Activated CD4-positive, CD25-positive, alpha-beta regulatory T cell (primary cell): ENCODE measurements at places on chromosomes 7 and 10.

- no peak for DNase-seq
These were observed 153.9 kb downstream of the BMPER start for GRCh38 chr7:34059136-34059828.

- DNase-seq: no peak
These were observed 320.4 kb downstream of the KCNMA1 start for GRCh38 chr10:77317221-77317620.

- no peak for DNase-seq
These were observed 15.2 kb downstream of the TMEM176B start for GRCh38 chr7:150784954-150785353.

DNA sequence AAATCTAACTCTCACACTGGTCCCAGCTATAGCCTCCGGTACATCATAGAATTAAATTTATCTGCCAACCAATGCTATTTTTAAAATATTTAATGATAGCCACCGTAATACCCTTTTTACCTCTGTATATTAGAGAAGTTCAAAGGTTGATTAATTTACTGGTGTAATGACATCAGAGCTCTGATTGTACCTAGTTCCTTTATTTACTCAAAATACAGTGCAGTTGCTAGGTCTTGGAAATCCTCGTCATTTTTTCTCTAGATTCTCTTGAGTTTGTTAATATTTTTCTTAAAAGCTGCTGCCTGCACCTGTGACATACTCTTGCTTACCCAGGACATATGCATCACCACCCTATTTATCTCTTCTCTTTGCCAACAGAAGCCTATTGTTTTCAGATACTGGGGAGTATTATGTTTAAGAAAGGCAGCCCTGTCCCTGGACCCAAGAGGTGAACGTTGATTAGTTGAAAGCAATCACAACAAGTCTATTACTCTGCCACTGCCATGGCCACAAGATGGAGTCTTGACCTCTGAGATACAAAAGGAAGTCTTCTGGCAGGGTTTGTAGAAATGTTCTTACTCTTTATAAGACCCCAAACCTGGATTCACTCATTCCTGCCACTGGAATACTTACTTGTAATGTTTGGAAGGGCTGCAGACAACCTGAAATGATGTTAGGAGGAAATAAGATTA is 25.6 kb upstream of the TMEM26 start:
- no peak for DNase-seq

- DNase-seq: no peak
These were observed 54.5 kb downstream of the GLRX3 start for GRCh38 chr10:130190737-130191115.

DNA sequence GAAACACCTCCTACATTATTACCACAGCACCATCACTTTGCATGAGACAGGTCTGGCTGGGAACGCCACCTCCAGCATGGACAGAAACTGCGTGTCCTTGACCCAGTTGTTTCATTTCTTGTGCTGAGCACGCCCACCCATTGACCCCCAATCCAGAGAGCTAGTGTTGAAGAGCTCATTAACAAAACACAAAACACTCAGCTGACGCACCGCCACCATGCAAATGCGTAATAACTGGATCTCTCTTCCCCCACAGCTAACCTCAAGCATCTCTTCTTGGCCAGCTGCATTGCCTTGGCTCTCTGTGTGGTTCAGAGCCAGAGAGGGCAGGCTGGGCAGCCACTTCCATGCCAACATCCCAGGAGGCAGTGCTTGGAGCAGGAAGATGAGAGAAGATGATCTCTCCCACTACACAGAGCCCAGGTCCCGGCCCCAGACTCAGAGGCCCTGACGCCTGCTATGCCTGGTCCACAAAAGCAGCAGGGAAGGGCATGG is 173.5 kb downstream of the PLXNA4 start:
- no peak for DNase-seq

- no peak for DNase-seq
These were observed 5.4 kb upstream of the TNS3 start for GRCh38 chr7:47587351-47587750.

DNA sequence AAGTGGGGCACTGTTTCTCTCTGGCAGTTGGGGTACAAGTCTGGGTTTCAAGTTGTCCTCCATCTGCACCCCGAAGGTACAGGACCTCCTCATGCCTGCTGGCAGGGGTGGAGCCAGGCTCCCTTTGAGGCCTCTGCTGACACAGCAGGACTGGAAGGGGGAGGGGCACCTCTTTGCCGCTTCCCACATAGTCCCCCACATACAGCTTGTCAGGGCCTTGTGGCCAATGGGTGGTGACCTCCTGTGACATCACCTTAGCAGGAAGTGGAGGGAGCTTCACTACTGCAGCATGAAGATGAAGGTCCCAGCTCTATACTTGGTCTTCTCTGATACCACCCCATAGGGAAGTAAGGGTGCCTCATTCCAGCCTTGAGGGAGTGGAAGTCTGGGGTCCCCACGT is 167.8 kb downstream of the RAMP3 start:
- DNase-seq: no peak

GRCh38 chr7:128381161-128381821 is 19.8 kb upstream of the PRRT4 start:
- no peak for DNase-seq

DNA sequence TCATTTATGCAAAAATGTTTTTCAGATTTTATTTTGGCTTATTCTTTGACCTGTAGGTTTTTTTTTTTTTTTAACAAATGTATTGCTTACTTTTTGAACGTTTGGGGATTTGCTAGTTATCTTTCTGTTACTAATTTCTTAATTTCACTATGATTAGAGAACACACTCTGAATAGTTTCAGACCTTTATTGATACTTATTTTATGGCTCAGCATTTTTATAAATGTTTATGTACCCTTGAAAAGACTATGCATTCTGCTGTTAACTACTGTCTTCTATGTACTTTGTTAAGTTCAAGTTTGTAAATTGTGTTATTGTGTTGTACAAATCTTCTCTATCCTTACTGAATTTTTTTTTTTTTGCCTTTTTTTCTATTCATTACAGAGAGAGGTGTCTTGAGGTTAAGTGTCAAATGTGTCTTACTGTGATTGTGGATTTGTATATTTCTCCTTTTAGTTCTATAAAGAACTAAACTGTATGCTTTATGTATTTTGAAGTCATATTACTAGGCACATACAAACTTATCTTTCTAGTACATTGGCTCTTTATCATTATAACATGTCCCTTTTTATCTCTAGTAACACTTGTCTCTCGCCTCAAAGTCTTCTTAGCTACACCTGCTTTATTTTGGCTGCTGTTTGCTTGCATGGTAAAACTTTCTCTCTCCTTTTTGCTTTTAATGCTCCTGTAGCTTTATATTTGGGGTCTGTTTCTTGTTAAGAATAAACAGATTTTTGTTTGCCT is 8.1 kb downstream of the MKLN1 start:
- no peak for DNase-seq

DNA sequence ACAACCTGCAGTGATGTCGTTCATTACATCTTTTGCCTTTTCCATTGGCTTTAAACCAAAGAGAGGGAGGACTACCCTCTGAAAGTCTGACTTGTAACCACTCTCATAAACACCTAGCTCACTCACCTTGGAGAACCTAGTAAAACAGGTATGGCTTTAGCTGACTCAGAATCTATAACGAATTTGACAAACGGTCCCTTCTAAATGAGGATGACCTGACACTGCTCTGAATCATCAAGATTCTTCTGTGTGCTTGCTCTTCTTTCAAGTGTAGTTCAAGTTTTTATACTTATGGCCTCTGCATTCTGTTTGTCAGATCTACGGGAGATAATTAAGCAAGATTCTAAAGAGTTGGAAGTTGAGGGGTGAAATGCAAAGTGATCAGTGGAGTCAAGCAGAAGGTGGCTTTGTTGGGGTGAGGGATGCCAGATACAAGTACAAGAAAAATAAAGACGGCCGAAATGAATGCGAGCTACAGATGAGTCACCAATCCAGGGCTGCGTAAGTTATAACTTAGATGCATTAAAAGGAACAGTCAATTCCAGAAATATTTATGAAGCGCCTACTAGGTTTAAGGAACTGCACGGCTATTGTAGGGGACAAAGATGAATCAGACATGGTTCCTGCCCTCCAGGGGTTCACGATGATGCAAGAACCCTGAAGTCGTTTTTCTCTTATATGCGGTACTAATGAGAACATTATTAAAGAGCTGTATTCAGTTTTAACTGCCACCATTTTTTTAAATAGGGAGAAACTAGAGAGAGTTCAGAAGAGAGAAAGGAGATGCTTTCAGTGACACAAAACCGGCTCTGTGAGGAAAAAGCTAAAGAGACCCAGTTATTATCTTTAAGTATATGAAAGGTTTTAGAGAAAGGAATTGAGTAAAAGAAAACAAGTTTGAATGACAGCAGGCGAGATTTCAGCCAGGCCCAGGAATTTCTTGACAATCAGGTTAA is 6.5 kb downstream of the HIPK2 start:
- no peak for DNase-seq

GRCh38 chr10:74179111-74179710 is 28.2 kb downstream of the ADK start:
- no peak for DNase-seq

- no peak for DNase-seq
These were observed 110.9 kb upstream of the FAM180A start for GRCh38 chr7:135859538-135859937.

- DNase-seq: no peak
These were observed 479.8 kb upstream of the MKI67 start for GRCh38 chr10:128606055-128606454.

- no peak for DNase-seq
These were observed 125.6 kb downstream of the SEMA3A start for GRCh38 chr7:84069033-84069432.

DNA sequence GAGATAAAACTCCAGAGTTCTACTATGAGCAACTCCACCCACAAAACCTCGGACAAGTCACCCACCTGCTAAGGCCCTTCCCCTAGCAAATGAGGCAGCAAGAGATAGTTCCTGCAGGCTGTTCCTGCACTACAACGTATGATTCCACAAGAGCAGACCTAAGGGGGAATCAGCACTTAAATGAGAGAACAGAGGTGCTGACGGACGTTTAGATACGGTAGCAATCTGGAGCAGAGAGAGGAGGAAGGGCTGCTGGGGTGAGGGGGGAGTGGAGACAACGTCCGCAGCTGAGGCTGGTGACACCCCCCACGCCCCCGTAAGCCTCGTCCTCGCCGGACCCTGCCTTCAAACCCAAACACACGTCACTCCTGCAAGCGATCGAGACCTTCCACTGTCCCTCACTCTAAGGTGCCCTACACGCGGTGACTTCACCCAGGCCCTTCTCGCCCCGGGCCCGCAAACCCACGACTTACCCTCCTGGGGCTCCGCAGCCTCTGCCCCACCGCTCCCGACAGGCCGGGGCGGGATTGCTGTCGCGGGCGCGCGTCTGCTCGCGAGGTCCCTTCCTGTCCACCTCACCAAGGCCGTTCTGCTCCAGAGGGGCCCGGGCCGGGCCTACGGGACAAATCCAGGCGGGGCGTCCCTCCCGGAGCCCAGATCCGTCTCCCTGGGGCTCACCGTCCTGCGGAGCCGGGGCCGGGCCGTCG is 635 bp downstream of the ZNF12 start:
- peak; percentile 10 for DNase-seq

- DNase-seq: no peak
These were observed 1116.9 kb upstream of the CELF2 start for GRCh38 chr10:9900751-9901150.

GRCh38 chr7:135168489-135169140 is 1.9 kb downstream of the CYREN start:
- no peak for DNase-seq

GRCh38 chr7:132256721-132257212 is 319.5 kb downstream of the PLXNA4 start:
- no peak for DNase-seq

DNA sequence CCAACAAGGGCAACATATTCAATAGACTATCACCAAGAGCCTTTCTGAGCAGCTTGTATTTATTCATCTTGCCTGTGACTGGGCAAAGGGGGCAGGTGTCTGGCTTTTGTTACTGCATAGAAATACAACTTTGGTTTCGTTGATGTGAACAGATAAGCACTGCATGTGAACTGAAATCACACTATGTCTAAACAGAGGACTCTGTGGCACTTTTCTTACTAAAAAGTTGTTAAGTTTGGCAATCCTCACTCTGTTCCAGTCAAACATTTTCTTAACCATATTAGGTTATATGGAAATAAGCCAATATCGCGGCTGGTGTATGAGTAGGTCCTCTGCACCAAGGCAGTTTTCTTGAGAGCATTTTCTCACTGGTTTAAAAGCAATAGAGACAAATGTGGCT is 48.5 kb downstream of the CALD1 start:
- no peak for DNase-seq

DNA sequence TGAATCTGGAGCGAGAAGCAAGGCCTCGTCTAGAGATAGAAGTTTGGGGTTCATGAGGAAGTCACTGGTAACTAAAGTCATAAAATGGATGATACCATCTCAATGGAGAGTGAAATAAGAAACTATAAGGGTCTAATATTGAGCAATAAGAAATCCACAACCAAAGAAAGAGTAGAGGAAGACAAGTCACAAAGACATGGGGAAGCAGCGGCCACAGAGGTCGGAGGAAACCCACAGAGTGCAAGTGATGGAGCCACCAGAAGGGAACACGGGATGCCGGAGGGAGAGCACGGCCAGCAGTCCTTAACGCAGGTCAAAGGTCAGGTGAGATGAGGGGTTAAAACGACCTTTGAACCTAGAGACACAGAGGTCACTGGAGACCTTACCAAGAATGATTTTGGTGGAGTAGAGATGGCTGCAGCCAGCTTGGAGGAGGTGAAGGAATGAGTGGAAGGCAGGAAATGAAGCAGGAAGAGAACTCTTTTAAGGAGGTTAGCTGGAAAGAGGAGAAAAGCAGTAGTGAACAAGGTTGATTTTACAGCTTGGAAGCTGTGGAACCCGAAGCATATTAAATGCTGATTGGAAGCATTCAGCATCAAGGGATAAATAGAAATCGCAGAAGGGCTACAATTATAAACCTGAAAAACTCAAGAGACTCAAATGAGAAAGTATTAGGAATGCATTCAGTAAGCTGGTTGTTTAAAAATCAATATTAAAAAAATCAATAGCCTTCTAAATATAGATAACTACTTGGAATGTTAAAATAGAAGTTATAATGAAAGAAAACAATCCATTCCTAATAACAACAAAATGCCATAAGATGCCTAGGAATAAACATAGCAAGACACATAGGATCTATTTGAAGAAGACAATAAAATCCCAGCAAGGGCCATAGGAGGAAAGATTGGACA is 93.7 kb downstream of the SVOPL start:
- no peak for DNase-seq

- no peak for DNase-seq
These were observed 44.2 kb downstream of the ZMIZ1 start for GRCh38 chr10:79112881-79113431.
